ENCODE measurements at places on chromosomes 1 and 21.

DNA sequence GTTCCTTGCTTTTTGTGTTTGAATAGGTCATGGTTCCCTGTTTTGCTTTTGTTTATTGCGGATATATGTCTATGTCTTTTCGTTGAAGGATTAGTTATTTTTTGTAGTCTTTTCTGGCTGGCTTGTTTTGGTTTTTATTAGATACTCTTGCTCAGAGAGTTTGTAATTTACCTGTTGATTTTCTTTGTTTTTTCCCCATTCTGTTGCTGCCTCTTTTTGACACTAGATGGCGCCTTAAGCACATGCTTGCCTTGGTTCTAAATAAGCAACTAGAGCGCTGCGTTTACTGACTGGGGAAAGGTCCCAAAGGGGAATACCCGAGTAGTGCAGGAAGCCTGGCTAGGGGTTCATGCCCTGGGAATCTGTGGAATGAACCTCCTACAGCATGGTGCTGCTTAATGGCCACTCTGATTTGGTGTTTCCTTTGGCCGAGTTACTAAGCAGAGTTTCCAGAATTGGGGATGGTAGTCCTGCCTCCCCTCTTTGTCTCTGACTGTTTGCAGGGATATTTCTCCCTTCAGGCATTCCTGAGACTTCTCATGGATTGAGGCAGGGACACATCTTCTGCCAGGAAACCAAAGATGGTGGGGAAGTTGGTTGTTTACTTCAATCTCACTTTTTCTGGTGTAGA lies 143.2 kb downstream of the PTPRU start:
- DNase-seq = no peak

- DNase-seq = no peak
These were observed 15.4 kb upstream of the GPR37L1 start for GRCh38 chr1:202107321-202107761.

DNA sequence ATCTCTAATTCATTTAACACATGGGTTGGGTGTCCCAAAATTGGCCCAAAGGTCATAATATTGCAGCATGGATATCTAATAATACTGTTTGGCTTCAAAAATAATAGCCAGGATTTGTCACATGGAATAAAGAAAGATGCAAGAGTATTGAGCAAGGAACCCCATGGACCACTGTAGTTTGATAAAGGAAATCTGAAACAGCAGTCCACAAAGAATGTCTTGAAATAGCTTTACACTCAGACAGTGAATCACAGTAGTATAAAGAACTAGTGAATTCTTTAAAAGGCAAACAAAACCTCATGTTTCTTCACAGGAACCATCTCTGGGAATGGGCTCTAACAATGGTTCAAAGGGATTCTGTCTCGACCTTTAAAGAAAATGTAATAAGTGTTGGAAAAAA lies 576.1 kb upstream of the ZRANB2 start:
- DNase-seq = no peak

GRCh38 chr21:45200581-45201296 lies 87.0 kb downstream of the POFUT2 start:
- DNase-seq = no peak

GRCh38 chr1:37621326-37621870 lies 13.3 kb downstream of the RSPO1 start:
- no peak for DNase-seq

- DNase-seq = no peak
These were observed 52.3 kb downstream of the C1orf198 start for GRCh38 chr1:230816018-230816417.

GRCh38 chr1:201736707-201737320 lies 92.1 kb upstream of the IPO9 start:
- DNase-seq = no peak

- DNase-seq = no peak
These were observed 3.1 kb downstream of the OLIG2 start for GRCh38 chr21:33028773-33029384.

- no peak for DNase-seq
These were observed 107.2 kb downstream of the KCNK1 start for GRCh38 chr1:233721004-233721595.

- no peak for DNase-seq
These were observed 61.9 kb downstream of the DNTTIP2 start for GRCh38 chr1:93816970-93817678.

- DNase-seq = no peak
These were observed 10.6 kb downstream of the ACTL8 start for GRCh38 chr1:17765444-17766411.

- DNase-seq = no peak
These were observed 415.6 kb downstream of the NPHP4 start for GRCh38 chr1:5576673-5577065.

GRCh38 chr1:227788271-227789083 lies 27.0 kb upstream of the PRSS38 start:
- DNase-seq = no peak

- DNase-seq = no peak
These were observed 70.1 kb downstream of the EPHB2 start for GRCh38 chr1:22780696-22781095.

DNA sequence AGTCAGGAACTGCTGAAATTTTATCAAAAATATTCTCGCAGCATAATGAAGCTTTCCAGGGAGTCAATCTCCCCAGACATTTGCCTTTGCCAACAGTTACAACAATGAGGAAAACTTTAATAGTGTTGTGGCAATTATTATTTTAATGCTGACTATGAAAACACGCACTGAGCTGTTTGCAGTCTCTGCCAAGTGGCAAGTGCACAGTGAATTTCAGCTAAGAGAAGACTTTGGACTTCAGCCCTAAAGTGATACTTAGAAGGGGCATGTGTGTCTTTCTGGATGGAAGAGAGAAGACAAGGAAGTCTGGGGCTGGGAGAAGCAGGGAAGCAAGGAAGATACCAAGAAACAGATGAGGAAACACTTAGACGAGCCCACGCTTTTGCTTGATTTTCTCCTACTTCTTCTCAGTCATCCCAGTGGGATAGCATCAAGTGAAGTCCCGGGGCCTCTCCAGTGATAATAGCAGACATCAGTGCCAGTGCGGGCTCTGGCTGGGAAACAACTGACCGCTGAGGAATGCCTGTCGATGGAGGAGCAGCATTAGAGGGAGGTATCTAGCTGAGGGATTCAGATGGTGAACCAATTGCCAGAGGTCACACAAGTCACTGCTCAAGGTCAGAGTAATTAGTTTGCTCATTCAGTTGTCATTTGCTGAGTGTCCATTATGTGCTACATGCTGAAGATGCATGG lies 196.3 kb downstream of the TTLL7 start:
- no peak for DNase-seq

DNA sequence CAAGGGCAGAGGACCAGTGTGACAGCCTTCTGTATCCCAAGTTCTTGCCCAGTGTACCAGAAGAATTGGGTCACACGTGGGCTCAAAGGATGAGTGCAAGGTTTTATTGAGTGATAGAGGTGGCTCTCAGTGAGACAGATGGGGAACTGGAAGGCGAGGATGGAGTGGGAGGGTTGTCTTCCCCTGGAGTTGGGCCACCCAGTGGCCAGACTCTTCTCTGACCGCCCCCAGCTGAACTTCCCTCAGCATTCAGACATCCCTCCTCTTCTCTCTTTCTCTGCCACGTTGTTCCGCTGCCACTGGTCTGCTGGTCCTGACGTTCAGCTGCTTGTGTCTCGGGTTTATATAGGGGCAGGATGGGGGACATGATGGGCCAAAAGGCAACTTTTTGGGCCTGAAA lies 150.1 kb upstream of the IVNS1ABP start:
- DNase-seq = no peak

- no peak for DNase-seq
These were observed 66.7 kb downstream of the SLC45A1 start for GRCh38 chr1:8384577-8384976.

DNA sequence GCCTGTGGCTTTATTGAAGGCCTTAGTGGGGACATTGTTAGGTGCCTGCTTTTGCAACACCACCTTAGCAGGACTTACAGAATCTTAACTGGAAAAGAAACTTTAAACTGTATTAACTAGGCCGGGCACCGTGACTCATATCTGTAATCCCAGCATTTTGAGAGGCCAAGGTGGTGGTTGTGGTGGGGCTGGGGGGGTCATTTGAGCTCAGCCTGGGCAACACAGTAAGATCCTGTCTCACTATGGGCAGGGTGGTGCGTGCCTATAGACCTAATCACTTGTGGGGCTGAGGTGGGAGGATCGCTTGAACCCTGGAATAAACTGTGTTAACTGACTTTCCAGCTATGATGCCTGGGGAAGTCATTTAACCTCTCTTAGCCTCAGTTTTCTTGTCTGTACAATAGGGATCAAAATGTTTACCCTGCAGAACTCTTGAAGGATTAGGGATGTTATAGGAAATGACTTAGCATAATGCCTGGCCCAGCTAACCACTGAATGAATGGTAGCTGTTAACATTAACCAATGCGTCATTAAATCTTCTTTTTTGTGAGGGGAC lies 39.5 kb downstream of the IER5 start:
- no peak for DNase-seq

DNA sequence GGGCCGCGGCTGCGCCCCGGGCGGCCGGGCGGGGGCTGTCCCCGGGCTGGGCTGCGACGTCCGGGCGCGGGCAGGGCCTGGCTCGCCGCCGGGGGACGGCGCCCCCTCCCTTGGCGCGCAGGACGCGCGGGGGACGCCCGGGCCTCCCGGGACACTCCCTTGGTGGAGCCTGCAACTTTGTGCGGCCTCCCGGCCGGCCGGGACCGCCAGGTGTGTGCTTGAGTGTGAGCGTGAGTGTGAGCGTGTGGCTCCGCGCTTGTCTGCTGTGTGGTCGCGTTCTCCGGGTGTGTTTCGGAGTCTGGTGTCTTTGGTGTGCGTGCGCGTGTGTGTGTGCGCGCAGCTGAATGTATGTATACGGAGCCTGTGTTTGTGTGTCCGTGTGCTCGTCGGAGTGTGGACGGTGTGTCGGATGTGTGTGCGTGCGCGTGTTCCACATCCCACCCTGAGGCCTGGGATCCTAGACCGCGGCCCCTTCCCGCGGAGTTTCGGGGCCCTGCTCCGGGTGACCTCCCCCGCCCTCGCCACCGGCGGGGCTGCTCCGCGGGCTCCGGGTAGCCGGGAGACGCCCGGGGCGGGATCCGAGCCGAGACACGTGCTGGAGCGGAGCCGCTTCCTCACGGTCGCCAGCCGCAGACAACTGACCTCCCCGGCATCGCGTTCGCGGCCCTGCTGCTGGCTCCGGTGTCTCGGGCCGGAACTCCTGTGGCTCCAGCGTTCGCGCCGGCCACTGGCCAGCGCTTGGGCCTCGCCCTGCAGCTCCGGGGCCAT lies 1.7 kb downstream of the PTPRU start:
- no peak for DNase-seq

DNA sequence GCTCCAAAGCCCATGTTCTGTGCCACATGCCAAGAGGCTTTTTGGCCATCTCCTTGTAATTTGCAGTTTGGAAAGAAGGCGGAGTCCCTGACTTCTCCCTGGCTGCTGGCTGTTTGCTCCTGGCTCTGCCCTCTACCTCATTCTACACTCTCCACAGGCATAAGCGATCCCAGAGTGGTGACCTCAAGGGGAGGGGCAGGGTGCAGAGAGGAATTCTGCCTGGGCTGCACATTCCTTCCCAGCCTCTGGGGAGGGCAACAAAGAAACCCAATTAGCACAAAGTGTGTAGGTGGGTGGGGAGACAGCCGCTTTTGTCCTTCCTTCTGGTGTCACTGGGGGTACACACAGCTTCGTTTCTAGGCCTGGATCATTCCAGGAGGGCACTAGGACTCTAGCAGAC lies 95.3 kb downstream of the HIVEP3 start:
- no peak for DNase-seq

- no peak for DNase-seq
These were observed 12.6 kb upstream of the MRPS14 start for GRCh38 chr1:175035865-175036264.

DNA sequence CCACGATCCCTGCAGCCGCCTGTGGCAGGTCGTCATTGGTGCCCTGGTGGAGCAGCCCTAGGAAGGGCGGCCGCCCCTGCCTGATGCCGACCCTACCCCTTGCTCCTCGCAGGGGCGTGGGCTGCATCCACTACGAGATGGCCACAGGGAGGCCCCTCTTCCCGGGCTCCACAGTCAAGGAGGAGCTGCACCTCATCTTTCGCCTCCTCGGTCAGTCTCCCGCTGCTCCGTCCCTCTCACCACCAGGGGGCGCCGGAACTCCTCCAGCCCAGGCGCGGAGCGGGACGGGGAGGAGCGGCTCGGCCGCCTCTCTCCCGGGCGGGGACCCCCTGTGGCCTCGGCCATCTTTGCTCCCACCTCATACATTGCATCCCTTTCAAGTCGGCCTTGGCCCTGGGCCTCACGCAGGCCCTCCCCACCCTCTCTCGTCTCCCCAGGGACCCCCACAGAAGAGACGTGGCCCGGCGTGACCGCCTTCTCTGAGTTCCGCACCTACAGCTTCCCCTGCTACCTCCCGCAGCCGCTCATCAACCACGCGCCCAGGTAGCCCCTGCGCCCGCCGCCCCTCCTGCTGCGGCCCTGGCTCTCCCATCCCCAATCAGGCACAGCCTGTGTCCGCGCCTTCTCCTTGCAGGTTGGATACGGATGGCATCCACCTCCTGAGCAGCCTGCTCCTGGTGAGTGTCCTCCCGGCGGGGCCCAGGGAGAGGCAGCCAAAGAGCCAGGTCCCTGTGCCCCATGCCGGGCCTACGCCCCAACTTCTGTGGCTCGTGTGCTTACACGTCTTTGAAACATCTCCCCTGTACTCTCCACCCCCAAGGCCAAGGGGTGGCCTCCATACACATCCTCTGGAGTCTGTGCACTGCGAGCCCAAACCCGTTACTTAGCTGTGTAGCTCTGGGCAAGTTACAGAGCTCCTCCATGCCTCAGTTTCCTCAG lies 24.7 kb downstream of the CDK18 start:
- DNase-seq = peak; percentile 43
